ENCODE measurements at places on chromosomes 11 and 22.

GRCh38 chr11:118373871-118374270 is 14.5 kb downstream of the UBE4A start:
- no peak for DNase-seq

GRCh38 chr11:460331-461199 is 10.5 kb downstream of the PTDSS2 start:
- DNase-seq: no peak

GRCh38 chr22:23501261-23501619 is 78.8 kb downstream of the IGLL1 start:
- no peak for DNase-seq

- DNase-seq: no peak
These were observed 350.4 kb upstream of the B3GAT1 start for GRCh38 chr11:134762248-134763029.

GRCh38 chr11:109957601-109958000 is 135.6 kb upstream of the ZC3H12C start:
- no peak for DNase-seq

All from Jurkat, Clone E6-1 (cell line).